ENCODE measurements at places on chromosomes 7 and 10.

GRCh38 chr7:106346167-106346677, 61.4 kb upstream of the NAMPT start:
- DNase-seq, result no peak

GRCh38 chr7:146956853-146957252, 840.3 kb downstream of the CNTNAP2 start:
- DNase-seq, result no peak

DNA sequence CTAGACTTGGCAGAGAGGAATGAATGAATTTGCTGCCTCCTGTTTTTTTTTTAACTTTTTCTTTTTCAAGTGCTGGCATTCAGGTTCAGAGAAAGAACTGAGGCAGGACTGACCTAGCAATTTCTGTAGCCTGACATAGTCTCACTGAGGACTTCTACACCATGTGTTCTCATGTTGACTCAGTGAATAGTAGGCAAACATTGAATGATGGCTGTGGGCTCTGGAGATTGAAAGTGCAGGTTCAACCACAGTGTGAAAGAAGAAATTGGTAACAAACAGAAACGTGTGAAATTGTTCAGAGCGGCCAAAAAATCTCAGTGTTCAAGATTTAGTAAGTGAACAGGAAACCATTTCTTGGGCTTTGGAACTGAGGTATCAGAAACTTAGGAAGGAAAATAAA, 322.4 kb upstream of the GHITM start:
- DNase-seq, result no peak

GRCh38 chr7:76011442-76011861, 17.1 kb upstream of the TMEM120A start:
- DNase-seq, result no peak

DNA sequence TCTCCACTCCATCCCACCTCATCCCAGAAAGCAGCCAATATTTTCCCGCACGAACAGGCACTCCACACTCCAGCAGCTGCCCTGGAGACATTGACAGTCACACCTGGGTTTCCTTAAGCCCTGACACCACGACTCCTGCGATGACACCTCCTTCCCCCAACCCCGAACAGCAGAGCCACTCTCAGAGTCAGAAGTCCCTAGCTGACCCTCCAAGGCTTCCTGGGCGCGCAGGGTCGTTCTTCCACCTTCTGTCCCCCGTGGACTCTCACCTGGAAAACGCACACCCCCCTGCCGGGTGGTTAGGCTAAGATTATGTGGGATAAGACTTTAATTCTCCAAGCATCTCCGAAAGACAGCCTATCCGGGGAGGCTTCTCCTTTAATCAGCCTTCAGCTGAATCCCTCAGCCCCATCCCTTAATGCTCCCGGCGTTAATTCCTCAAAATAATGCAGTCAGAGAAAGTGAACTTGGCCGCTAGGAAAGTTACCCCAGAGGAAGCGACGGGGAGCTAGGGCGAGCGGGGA, 1.1 kb downstream of the DENND11 start:
- DNase-seq, result no peak

GRCh38 chr10:84269162-84269561, 24.3 kb downstream of the RGR start:
- DNase-seq, result no peak

GRCh38 chr7:150375662-150376521, 3.2 kb upstream of the ZNF775 start:
- DNase-seq, result peak; percentile 60

GRCh38 chr7:7642081-7642480, 1.5 kb downstream of the UMAD1 start:
- no peak for DNase-seq

- DNase-seq, result no peak
Measured at GRCh38 chr7:133130166-133130565, 48.3 kb upstream of the CHCHD3 start.

DNA sequence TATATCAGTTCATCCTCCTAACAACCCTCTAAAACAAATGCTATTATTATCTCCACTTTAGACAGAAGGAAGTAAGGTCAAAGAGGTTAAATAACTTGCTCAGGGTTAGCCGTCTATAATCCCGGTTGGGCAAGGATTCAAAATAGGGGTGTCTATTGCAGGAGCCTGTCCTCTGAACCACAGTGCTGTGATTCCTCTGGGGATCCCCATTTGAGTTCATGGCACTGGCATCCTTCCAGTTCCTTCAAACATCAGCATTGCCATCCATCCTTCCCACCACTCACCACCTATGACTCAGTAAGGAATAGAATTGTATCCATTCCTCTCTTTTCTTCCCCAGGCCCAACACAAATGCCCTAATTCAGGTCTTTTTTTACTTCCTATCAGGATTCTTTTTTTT, 25.6 kb downstream of the HPS6 start:
- DNase-seq, result no peak

GRCh38 chr7:100825215-100825671, 2.1 kb downstream of the EPHB4 start:
- no peak for DNase-seq

DNA sequence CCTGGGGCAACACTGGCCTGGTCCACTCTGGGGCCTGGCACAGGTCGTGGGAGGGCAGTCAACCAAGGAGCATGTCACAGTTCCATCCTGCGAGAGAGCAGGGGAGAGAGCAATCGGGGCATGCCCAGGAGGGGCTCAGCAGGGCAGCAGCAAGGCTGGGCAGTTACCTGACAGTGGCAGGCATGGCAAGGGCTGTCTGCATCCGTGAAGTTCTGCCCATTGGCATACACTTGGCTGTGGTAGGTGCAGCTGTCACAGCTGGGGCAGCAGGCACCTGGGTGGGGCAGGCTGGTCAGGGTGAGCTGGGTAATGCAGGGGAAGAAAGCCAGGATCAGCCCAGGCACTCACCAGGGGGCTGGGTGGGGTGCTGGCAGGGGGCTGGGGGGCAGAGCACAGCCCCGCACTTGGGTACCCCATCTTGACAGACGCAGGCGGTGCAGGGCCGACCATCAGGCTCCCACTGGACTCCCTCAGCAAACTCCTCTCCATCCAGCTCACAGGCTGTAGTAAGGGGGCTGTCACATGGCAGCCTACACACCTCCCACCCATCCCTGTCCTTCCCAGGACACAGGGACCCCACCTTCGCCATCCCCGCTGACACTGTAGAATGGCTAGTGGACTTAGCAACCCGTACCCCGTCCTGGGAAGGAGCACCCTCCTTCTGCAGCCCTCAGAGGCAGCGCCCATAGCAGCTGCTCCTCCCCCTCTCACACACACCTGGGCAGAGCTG, 17.8 kb downstream of the KCP start:
- DNase-seq, result no peak

- peak; percentile 63 for DNase-seq
Measured at GRCh38 chr7:38330861-38331621, 57.6 kb upstream of the TARP start.

DNA sequence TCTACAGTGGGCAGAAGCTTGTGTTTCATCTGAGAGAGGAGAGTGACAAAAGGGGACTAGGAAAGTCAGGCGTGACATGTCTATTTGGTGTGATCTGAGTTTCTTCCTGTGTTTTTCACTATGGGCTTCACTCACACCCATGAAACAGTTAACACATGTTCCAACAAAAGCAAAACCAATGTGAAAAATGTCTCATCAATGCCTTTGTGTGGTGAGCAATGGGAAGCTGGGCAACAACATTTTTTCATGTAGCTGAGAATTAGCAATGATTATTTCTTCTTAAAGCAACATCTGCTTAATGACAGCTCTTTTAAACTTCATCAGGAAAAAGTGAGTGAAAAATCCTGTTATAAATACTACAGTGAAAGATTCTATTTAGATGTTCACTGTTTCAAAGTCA, 76.2 kb downstream of the NXPH1 start:
- DNase-seq, result no peak

- no peak for DNase-seq
Measured at GRCh38 chr10:62903828-62904227, 87.7 kb upstream of the EGR2 start.

DNA sequence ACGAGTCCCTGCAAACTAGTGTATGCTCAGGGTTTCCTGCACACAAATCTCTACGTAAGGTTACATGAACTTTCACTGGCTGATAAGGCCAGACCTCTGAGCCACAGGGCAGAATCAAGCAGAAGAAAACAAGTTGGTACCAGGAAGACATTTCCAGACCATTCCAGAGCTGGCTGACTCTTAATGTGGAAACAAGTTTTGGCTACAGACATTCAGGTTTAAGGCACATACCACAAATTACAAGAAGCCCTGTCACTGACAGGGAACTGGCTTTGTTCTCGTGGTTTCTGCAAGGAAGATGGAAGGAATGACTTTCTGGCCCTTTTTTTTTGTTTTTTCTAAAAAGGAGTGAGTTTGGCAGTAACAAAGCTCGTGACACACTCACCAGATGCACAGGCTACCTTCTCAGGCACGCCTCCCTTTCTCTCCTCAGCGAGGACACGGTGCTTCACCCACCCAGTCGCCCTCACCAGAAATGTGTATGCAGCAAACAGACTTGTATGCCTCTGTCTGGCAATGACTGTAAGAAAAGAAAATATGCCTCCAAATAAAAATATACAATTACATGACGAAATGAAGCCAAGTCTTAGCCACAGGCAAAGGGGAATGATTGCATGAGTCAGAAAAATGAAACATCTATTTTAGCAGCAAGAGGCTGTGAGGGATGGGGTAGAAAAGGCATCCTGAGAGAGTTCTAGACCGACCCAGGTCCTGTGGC, 22.6 kb downstream of the PLAC9 start:
- DNase-seq, result no peak

GRCh38 chr10:20281579-20281978, 465.3 kb downstream of the PLXDC2 start:
- no peak for DNase-seq

- DNase-seq, result no peak
Measured at GRCh38 chr10:99528494-99529441, 4.0 kb upstream of the NKX2-3 start.

DNA sequence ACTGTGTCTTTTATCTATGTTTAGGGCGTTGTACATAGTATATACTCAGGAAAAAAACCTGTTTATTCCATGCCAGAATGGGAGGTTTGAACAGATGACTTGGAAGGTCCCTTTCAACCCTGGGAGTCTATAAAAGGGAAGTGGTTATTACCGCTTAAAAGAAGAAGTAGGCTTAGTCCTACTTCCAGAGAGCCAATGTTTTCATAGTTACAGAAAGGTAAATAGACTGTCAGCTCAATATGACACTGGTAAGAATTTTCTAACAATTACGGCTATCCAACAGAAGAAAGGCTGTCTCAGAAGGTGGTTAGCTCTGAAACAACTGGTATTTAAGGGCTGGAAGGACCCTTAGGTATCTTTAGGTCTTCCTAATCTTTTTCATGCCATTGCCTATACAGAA, 1.1 kb upstream of the TFAM start:
- DNase-seq, result no peak

- no peak for DNase-seq
Measured at GRCh38 chr7:7614018-7614741, 26.4 kb upstream of the UMAD1 start.

DNA sequence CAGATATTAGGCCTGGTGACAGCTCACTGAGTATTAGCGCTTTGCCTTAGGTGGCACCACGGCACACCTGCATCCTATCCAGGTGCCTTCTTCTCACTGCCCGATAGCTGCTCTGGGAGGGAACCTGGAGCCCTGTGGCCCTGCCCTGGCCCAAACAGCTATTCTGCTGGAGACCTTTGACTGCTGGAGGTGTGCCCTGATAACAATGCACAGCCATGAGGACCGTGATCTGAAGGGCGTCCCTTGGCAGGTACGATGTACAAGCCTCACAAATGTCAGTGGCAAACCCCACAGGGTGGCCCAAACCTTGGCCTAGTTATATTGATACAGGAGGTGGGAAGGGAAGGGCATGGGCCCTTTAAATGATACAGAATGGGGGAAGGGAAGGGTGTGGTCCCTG, 259.5 kb downstream of the GRID1 start:
- no peak for DNase-seq

DNA sequence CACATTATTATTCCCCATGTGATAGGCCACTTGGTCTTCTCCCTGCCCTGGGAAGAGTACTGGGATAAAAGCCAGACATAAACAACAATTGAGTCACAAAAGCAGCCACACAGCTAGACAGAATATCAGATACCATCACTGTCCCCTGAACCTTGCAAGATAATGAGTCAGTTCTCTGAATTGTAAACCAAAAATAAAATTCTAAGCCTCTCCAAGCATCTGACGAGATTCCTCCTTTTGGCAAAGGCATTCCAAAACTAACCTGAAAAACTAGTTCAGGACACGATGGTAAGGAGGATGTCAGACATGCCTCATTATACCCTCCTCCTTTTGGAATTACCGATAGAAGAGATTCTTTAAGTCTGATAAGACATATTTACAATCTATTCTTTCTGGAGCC, 450.7 kb downstream of the HTR7 start:
- no peak for DNase-seq

GRCh38 chr10:28838908-28839307, 161.6 kb downstream of the BAMBI start:
- DNase-seq, result no peak

DNA sequence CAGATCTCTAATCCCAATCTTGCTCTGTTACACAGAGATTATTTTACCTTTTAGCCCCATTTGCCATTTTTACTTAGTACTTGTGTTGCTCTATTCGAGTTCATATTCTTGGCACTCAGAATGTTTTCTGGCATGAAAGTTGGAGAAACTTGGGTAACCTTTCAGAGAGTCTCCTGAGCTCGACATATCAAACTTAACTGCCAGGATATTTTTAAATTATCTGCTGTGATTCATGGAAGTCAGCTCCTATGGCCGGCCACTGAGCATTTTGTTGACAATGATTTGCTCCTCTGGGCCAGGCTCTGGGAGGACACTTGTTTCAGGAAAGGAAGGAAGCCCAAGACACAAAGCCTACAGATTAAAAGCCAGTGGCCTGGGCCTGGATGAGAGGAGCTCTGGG, 396.7 kb downstream of the TNS3 start:
- DNase-seq, result no peak

DNA sequence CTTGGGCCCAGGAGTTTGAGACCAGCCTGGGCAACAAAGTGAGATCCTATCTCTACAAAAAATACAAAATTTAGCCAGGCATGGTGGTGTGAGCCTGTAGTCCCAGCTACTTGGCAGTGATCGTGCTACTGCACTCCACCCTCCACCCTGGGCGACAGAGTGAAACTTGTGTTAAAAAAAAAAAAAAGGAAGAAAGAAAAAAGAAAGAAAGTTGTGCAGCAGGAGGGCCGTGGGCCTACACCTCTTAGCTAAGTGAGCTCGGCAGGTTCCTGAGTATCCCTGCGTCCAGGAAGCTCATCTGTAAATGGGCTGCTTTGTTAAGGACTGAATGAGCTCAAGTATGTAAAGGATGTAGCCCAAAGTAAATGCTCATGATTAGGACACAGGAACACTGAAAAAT, 155.0 kb downstream of the RNF216 start:
- no peak for DNase-seq
